Hematopoietic multipotent progenitor cell treated with erythropoietin and hydrocortisone succinate and interleukin-3 and kit ligand, for 17 days (in vitro differentiated cells): ENCODE measurements at places on chromosomes 6 and 20.
A peak's percentile ranks its signal among the peaks of the same experiment; 100 is the strongest.

- DNase-seq, result no peak
These were observed 23.2 kb downstream of the SCGN start for GRCh38 chr6:25675167-25675566.

- DNase-seq, result no peak
These were observed 190.4 kb downstream of the OGFRL1 start for GRCh38 chr6:71478834-71479541.

- no peak for DNase-seq
These were observed 14.4 kb downstream of the NT5E start for GRCh38 chr6:85464260-85464644.

- no peak for DNase-seq
These were observed 382.5 kb downstream of the TAF4 start for GRCh38 chr20:61682996-61683681.

DNA sequence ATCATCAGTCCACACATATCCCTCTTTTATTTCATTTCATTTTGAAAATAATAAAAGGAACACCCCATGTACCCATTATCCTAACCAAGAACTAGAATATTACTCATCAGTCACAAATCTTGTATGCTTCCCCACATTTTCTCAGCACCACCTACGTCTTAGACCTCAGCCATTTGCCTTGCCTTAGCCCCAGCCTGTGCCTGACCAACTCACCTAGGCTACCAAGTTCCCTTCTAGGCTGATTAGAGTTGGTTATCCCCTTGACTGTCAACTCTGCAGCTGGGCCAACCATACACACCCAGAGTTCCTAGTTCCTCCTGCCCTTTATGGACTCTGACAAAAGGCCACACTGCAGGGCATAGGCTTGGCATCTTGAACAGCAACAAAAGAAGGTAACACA is 33.4 kb upstream of the IPCEF1 start:
- DNase-seq, result no peak

- DNase-seq, result no peak
These were observed 151.7 kb upstream of the RPS6KA2 start for GRCh38 chr6:166778776-166779175.

DNA sequence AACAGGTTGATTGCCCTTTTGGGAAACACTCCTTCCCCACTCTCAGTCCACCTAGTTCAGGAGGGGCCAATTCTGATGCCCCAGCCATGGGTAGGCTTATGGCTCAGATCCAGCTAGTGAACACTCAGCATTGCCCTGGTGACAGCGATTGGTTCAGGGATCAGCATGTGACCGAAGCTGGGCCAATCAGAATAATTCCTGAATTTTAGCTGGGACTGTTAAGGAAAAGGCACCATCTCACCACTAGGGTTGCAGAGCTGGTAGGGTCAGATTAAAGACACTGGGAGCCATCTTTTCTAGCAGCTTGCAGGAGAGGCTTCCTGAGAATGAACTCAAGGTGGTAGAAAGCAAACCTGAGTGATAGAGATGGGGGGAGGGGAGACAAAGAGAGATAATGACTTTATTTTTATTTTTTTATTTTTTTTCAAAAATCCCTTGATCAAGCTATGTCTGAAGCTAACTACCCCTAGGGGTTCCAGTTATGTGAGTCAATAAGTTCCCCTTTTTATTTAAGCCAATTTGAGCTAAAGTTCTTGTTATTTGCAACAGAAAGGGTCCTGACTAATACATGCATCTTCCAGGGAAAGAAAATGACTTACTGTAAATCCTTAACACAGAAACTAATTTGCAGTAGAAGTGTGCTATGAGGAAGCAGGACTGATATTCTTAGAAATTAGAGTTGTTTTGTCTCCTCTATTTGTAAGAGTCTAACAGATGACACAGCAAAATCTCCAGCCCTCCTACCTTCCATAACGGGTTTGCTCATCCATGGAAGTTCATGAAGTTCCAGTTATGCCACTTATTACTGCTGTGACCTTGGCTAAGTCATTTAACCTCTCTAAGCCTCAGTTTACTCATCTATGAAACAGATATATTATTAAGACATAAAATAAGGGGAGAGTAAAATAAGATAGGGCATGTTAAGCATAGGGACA is 44.7 kb downstream of the EYA2 start:
- no peak for DNase-seq

- no peak for DNase-seq
These were observed 44.3 kb downstream of the HDGFL1 start for GRCh38 chr6:22613695-22614094.

DNA sequence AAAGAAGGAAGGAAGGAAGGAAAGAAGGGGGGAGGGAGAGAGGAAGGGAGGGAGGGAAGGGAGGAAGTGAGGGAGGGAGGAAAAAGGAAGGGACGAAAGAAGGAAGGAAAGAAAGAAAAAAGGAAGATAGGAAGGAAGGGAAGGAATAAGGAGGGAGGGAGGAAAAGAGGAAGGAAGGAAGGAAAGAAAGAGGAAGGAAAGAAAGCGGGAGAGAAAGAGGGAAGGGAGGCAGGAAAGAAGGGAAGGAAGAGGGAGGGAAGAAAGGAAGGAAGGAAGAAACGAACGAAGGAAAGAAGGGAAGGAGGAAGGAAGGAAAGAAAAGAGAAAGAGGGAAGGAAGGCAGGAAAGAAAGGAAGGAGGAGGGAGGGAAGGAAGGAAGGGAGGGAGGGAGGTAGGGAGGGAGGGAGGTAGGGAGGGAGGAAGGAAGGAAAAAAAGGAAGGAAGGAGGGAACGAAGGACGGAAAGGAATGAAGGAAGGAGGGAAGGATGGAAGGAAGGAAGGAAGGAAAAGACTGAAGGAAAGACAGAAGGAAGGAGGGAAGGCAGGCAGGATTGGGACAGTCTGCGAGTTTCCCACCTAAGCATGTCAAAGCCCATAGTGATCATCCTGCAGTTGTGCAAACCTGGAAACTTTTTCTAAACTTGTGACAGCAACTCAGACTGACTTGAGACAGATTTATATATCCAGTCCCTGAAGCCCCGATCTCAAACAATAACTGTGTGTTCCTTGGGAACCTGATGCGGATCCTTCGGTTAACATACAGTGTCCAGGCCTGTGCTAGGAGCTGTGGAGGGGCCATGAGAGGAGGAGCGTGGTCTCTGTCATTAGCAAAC is 59.8 kb upstream of the IYD start:
- no peak for DNase-seq

DNA sequence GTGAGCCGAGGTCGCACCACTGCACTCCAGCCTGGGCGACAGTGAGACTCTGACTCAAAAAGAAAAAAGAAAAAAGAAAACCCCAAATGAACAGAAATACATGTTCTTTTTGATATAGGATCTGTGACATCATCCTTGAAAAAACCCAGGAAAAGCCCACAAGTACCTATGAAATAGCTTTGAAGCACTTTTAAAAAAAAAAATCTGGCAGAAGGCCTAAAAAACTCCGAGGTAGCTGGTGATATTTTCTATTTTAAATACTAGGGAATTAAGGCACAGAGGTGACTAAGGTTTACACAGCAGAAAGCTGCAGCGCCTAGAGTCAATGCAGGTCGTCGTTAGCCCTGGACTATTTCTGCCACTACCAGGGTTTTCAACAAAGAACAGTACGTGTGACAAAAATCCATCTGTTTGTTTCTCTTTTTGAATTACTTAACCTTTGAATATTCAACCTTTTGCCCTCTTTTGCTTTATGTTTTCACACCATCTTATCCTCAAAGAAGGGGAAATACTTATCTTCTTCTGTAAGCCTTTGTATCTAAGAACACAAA is 39.4 kb upstream of the EEF1A1 start:
- no peak for DNase-seq

DNA sequence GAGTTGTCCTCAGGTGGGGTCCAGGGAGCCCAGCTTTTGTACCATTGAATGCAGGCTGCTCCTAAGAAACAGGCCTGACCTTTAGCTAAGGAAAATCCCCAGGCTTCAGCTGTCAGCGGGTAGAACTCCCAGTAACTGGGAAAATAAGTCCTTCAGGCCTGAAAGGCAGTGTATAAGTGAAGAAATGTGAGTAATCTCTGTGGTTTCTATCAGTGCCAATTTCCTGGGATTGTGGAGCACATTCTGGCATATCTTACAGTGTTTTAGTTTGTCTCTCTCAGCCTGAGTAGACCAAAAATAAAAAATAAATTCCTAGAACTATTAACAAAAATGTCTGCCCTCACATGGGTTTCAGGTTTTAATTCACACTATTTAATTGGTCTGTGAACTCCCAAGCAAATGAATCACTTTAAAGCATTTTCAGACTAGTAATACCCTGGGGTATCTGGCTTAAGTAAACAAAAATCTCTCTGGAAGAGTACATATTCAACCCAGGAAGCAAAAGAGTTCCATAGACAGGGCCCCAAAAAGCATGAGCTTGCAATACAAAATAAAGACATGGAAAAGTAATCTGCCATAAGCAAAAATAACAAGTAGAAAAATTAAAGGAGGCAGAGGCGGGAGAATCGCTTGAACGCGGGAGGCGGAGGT is 566.2 kb upstream of the NOX3 start:
- DNase-seq, result no peak

DNA sequence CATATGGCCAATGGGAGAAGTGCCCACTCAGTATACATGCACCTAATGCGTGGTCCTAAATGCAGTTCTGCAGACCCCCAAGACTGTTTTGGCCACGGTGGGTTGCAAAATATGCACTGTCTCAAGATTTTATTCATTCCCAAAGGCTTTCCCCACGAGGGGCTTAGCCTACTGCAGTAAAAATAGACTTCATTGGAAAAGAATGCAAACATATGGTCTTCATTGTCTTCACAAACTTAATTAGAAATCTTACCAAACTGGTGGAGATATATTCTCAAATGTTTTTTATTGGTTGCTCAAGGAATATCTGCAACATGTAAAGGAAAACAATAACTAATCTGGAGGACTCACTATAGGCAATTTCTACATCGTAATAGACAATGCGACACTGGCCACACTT is 31.6 kb upstream of the PRL start:
- DNase-seq, result no peak

- no peak for DNase-seq
These were observed 222.2 kb downstream of the UST start for GRCh38 chr6:148968771-148969602.

DNA sequence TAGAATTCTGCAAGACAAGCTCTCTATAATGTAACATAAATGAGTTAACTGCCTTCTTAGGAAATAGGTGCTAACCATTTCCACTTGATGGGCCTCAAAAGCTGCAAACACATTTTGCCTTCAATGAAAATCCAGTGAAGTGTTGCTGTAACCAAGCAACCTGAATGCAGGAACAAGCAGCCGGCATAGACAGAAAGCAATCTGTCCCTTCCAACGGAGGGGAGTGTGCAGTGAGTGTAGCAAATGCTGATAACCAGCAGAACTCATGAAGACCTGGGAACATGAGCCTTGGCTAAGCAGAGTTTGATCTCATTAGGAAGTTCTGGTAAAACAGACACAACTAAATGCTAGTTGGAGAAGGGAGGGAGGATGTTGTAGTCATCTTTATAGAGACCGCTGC is 697.8 kb downstream of the KIF16B start:
- DNase-seq, result no peak

DNA sequence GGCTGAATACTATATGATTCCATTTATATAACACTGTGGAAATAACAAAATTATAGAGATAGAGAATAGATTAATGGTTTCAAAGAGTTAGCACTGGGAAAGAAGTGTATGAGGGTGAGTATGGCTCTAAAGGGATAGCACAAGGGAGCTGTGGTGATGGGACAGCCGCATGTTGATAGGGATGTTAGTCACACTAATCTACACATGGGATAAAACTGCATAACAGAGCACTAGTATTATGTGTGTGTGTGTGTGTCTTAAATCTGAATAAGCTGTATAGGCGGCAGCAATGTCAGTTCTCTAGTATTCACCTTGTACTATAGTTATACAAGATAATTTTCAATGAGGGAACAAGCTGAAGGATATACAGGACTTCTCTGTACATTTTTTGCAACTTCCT is 5.8 kb downstream of the CGA start:
- DNase-seq, result no peak

GRCh38 chr20:60579941-60580515 is 621.8 kb downstream of the CDH26 start:
- DNase-seq, result no peak

- no peak for DNase-seq
These were observed 258.5 kb upstream of the CDH4 start for GRCh38 chr20:60993433-60994044.

DNA sequence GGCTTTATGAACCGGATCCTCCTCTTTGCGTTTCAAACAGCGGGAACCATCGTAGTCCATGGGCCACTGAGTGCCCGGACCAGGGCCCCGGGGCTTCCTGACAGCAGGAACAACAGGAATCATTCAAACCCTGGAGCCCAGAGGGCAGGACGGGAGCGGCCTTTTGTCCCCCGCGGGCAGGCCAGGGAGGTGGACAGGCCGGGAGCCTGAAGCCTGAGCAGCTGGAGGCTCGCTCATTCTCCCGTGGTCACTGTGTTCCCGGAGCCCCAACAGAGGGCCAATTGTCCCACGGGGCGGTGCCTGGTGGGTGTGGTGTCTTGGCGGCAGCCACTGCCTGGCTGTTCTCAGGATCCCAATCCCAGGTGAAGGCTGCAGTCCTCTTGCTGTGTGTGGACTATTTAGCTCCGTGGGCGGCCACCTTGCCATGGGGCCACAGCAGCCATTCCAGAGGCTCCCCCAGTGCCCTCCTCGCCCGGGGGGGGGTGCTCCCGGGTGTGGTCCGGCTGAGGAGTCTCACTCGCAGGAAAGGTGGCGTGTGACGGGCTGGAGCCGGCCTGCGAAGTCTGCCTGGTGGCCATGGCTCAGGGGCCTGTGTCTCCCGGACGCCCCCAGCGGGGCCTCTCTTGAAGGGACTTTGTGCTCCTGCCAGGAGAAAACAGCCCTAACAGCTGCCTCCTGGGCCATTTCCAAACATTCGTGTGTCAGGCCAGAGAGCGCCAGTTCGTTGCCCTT is 77.2 kb upstream of the BHLHE23 start:
- DNase-seq, result no peak

GRCh38 chr6:124190256-124190655 is 386.6 kb downstream of the NKAIN2 start:
- DNase-seq, result no peak

DNA sequence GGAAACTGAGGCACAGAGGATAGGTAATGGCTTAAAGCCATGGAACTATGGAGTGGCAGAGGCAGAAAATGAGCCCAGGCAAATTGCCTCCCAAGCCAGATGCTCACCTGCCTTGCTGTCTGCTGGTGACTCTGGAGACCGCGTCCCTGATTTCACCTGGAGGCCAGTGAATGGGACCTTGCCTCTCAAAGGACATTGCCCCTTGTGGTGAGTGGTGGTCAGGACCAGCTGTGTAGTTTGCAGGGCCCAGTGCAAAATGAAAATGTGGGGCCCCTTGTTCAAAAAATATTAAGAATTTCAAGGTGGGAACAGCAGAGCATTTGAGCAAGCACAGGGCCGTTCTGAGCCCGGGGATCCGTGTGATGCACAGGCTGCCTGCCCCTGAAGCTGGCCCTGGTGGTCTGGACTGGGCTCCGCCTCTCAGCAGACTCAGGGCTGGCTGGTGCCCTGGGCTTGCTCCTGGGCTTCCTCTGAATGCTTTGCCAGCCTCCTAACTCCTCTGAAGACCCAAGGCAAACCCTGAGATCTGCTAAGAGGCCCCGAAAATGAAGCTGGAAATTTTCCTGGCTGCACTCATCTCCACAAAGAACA is 19.8 kb upstream of the KCNG1 start:
- DNase-seq, result no peak

GRCh38 chr6:31736021-31736767 is at the start of gene CLIC1:
TSS of gene CLIC1 (minus strand) at chr6:31736530. CDS start at chr6:31736300, 230 bp downstream.
- peak; percentile 84 for DNase-seq
